ENCODE measurements at places on chromosomes 3 and 15.

- DNase-seq: no peak
These were observed 17.9 kb downstream of the EPHB3 start for GRCh38 chr3:184579513-184579912.

DNA sequence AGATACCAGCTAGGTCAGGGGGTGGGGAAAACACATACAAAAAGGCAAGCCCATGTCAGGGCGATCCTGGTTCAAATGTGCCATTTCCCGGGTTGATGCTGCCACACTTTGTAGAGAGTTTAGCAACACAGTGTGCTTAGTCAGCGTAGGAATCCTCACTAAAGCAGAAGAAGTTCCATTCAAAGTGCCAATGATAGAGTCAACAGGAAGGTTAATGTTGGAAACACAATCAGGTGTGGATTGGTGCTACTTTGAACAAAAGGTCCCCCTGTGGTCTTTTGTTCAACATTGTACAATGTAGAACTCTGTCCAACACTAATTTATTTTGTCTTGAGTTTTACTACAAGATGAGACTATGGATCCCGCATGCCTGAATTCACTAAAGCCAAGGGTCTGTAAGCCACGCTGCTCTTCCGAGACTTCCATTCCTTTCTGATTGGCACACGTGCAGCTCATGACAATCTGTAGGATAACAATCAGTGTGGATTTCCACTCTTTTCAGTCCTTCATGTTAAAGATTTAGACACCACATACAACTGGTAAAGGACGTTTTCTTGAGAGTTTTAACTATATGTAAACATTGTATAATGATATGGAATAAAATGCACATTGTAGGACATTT lies 28.9 kb downstream of the TPM1 start:
- no peak for DNase-seq

DNA sequence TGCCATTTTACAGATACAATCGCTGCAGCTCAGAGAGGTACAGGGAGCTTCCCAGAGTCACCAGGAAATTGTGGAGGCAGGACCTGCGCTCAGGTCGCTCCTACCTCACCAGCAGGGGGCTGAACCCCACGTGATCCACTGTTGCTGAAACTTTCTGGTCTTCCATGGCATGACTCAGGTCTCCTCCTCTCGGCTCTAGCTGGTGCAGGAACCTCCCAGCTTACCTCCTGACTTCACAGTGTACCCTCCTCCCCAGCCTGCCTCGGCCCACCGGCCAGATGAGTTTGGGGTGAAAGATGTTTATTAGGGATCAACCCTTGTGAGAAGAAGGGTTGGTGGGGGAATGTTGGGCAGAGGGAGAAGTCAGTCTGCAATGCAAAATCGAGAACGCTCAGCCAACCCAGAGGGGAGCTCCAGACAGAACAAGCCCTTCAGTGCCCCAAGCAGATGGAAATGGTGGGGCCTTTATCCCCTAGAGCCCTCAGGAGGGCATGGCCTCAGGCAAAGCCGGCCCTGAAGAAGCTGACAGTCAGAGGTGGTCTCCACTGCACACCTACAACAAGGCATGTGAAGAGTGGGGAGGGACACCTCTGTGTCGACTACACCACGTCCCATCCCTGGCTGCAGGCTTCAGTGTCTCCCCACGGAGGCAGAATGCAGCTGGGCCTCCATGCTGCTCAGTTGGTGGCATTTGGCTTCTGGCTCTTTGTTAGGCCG lies 118.6 kb upstream of the PRR20G start:
- DNase-seq: no peak

- DNase-seq: no peak
These were observed 118.9 kb downstream of the DPH6 start for GRCh38 chr15:35427091-35427490.

DNA sequence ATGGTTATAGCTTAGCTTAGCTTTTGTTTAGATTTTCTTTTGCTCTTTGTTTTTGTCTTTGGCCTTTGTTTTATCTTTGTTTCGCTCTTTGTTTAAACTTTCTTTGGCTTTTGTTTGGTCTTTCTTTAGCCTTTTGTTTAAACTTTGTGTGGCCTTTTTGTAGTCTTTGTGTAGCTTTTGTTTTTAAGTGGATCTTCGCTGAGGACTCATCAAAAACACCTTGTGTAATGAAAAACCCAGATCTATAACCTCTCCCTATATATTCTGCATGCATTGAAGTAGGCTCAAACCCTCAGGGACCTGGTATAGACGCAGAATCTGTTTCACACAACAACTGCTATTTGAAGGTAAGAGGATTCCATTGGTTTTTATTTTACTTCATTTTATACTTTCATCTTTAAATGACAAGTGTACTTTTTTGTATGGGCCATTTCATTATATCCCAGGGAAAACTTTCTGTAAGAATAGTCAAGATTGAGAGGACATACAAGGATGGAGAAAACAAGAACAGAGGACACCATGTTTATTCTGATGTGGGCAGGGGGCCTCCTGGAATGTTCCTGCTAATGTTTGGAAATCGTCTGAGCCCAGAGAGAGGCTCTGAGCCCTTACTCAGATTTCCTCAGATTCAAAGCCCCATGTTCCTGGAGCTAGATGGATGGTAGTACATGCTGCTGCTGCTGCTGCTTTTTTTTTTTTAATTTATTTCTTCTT lies at the start of gene MOBP:
Gene MOBP (plus strand): TSS at position 287 of the 714 bp plus-strand sequence. CDS start 34,390 bp downstream, outside the sequence.
- no peak for DNase-seq

GRCh38 chr3:183981990-183982644 lies 35.6 kb downstream of the ABCC5 start:
- DNase-seq: no peak

DNA sequence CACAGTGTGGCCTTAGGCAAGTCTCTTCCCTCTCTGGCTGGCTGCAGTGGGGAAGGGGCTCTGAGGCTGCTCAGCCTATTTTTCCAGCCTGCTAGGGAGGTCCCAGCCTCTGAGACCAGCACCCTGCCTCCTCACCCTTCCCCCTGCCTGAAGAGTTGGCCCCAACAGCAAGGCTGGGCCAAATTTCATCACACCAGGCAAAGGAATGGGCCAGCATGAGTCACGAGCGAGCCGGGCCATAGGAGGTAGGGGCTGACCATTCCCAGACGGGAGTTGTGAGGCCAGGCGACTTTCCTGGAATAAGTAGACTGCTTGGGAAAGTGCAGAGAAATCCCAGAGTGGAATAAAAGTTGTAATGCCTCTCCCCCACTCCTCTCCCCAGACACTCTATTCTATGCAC lies 5.7 kb upstream of the FBLN2 start:
- DNase-seq: no peak

GRCh38 chr15:78438619-78439285 lies 736 bp downstream of the IREB2 start:
- no peak for DNase-seq

DNA sequence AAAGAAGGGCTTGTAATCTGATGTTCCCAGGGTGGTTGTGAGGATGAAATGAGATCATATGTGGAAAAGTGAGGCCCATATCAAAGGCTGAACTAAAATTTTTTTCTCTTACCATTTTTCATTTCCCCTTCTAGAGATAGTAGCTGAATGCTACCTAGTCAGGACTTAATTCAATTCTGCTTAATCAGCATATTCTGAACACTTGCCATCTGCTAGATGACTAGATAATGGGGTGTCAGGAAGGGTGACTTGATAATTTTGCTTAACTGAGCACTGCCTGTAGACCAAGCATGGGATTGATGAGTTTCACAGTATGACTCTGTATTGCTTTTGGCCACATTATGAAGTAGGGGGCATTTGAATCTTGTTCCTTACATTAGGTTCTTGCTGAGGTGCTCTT lies 136.2 kb downstream of the CHST2 start:
- no peak for DNase-seq

DNA sequence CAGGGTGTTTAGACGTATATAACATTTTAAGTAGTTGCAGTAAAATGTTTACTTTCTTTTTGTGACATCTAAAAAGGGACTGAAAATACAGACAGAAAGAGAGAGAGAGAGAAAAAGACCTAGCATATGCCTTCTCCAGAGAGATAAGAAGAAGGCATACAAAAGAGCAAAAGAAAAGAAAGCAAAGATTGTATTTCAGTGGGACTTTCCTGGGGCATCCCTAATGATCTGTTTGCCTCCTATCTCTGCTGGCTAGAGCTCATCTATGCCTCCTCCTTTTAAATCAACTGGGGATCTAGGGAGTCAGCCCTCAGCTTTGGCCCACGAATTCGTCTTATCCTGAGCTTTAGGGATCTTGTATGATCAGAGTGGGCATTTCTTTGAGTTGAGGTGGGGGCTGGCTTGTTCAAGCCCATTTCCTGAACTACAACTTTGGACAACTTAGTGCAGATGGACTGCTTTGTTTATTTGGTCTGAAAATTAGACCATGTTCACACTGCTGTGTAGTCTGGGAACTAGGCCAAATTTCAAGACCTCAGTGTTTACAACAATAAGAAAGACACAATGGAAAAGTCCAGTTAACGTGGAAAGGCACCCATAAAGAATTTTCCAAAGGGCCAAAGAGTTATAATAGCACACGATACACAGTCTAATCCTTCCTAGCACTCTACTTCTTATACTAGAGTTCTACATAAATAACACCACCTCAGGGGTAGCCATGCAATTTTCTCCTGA lies 61.0 kb downstream of the ATP8B4 start:
- DNase-seq: no peak

DNA sequence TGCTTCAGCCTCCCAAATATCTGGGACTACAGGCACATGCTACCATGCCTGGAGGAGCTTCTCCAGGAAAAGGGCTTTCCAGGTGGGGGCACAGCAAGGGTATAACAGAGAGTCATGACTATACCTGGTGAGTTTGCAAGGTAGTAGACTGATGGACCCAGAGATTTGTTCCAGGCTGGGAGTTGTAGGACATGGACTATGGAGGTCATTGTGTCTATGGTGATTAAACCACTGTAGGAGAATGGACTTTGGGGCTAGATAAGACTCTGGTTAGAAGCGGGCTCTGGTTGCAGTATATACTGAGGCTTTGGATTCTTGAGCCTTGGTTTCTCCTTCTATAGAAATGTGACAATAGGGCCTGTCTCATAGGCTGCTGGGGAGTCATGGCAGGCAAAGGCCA lies 104.7 kb downstream of the EPHB1 start:
- DNase-seq: no peak

GRCh38 chr15:92899601-92899947 lies 550 bp upstream of the CHD2 start:
- no peak for DNase-seq

DNA sequence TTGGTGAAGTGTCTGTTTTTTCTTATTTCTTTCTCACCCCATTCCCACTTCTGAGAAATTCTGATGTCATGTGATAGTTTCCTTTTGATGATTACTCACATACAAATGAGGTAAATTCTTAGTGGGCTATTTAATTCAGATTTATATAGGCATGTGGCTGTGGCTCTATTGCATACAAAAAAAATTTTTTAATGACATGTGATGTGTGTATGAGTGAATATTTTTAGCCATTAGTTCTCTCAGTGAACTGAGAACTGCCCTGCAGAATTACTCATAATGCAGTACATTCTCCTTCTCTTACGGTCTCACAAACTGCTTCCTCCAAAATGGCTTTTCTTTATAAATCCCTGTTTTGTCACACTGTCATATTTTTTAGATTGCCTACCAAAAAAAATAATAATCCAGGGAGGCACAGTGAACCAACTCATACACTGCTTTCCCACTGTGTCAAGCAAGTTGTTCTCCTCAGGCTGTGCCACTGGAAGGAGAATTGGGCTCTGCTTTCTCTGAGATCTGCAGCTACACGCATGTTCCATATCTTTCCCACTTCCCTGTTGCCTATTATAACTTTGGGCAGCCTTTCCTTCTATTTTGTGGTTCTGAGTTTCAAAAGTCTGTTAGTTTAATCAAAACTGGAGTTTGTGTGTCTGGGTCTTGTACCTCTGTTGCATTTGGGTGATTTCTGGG lies 415.7 kb upstream of the THBS1 start:
- no peak for DNase-seq

DNA sequence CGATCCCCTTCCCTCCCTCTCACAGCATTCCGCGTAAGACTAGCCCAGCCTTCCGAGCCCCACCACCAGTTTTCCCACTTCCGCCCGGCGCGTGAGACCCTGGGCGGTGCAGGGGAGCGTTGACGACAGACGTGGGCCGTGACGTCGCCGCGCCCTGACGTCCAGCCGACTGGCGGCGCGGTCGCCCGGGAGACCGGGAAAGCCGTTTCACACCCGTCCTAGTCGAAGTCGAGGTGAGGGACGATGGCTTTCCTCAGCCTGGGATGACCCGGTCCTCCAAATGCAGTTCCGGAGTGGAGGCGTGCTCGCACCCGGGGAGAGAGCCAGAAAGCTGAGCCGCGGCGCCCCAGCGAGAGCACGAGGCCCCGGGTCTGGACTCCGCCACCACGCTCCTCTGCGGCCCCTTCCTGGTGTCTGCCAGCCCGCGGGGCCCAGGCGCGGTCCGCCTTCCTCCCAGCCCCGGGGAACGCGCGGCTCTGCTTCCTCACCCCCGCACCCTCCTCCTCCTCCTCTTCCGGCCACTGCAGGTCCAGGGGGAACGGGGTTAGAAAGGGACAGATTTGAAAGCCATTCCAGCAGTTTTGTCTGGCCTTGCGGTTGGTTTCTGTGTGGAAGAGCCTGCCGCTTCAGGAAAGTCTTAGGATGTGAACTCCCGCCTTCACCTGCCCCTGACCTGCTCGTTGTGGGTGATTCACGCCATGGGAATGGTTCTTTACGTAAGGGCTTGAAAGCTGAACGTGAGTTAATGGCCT lies at the start of gene LEKR1:
Gene LEKR1 (plus strand): TSS at position 210 of the 752 bp plus-strand sequence. CDS start 2,977 bp downstream, outside the sequence.
- DNase-seq: no peak

DNA sequence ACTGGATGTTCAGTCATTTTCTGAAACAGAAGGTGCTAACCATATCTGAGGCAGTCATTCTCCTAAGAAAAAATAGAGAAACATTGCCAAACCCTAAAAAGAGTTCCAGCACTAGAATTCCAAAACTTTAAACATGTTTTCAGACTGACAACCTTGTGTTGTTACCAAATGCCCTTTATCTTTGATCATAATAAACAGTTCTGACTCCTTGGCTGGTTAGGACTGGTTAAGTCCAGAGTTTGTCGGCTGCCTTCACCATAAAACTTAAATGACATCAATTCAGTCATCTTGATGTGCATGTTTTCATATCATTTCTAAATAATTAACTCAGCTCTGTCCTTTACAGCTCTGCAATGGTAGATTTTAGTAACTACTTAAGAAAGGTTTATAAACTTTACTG lies 68.0 kb downstream of the COL8A1 start:
- DNase-seq: no peak

- no peak for DNase-seq
These were observed 369 bp upstream of the U2SURP start for GRCh38 chr3:143001034-143001368.

- DNase-seq: no peak
These were observed 12.6 kb upstream of the STARD5 start for GRCh38 chr15:81336568-81336967.

GRCh38 chr3:112136959-112137693 lies 4.1 kb upstream of the GCSAM start:
- DNase-seq: peak; percentile 80

GRCh38 chr3:12415014-12415680 lies 69.1 kb upstream of the TSEN2 start:
- DNase-seq: no peak

- no peak for DNase-seq
These were observed 75.2 kb downstream of the APBA2 start for GRCh38 chr15:28960979-28961378.

DNA sequence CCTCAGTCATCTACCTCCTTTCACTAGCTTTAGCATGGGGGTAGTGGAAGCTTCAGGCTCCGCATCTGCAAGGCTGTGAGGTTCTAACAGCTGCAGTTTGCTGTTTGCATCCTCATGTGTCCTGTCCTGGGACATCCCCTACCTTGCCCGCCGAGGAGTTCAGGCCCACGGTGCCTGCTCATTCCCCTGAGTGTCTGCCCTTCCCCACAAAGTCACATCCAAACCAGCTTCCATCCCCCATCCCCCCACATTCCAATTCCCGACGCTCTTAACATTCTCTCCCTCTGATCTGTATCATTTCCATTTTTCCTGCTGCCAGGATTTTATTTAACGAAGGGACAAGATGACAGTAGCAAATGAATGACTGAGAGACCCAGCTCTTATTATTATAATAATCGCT lies 43.8 kb downstream of the HRH1 start:
- DNase-seq: no peak

All from COLO829 (cell line).